ENCODE measurements at places on chromosomes 13 and 19.

- DNase-seq: no peak
Observed at GRCh38 chr19:1786668-1787067, 25.4 kb downstream of the ATP8B3 start.

DNA sequence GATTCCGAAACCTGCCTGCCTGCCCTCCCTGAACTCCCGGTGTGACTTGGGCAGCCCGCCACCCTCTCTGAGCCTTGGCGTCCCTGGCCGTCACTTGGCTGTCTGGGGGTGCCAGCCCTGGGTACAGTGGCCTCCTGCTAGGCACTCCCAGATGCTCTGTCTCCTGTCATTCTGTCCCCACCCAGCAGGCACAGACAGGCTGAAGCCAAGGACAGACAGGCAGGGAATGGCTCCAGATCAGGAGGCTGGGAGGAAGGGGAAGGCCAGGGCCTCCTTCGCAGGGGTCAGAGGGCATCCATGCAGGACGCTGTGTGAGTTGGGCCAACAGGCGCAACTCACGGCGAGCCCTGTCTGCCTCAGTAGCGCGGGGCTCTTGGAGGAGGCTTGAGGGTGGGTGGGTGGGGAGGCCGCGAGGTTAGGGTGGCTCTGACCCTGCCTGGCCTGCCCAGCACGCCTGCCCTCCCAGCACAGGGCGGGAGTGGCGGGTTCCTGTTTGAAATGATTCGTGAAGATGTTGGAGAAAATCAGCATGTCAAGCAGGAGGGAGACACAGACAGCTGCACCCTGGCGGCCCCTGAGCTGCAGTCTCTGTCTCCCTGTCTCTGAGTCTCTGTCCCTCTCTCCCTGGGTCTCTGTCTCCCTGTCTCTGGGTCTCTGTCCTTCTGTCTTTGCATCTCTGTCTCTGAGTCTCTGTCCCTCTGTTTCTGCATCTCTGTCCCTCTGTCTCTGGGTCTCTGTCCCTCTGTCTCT lies 19.7 kb downstream of the KLHL26 start:
- DNase-seq: no peak

DNA sequence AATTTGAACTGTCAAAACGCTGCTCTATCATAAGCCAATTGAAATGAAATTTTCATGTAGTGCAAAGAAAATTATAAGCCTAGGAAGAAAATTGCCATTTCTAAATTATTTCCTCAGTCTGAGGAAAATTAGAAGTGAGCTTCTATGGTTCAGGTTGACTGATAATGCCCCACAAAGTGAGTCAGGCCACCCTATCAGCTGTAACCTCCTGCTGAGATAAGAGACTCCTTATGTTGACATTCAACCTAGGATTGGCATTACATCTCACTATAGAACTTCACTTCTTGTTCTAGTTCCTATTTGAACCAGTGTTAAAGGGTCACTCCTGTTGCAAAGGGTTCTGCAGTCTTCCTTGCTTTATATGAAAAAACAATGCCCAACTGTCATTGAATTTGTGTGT lies 32.6 kb upstream of the RFC3 start:
- DNase-seq: no peak

DNA sequence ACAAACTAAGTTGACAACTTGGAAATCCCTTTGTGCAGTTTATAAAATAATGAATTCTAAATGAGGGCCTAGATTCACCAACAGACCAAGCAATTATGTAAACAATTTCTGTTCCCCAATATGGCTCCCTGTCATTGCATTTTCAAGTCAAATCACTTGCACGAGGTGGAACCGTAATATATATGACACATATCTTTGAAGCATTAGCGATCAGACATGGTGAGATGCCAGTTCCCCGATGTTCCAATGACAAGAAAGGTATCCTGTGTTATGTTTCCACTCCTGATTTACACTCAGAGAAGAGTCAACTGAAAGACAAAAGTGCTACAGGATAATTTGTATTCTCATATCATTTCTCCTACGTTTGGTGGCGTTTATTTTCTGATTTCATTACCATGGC lies 108.5 kb upstream of the TDRD3 start:
- DNase-seq: no peak

- no peak for DNase-seq
Observed at GRCh38 chr13:60509601-60510386, 112.8 kb downstream of the TDRD3 start.

GRCh38 chr13:70960841-70961443 lies 852.7 kb upstream of the KLHL1 start:
- DNase-seq: no peak

- DNase-seq: no peak
Observed at GRCh38 chr19:4368128-4368820, 24.9 kb downstream of the MPND start.

- no peak for DNase-seq
Observed at GRCh38 chr19:1315470-1316166, 29.9 kb downstream of the EFNA2 start.

GRCh38 chr19:40144947-40145748 lies 46.1 kb upstream of the MAP3K10 start:
- no peak for DNase-seq

DNA sequence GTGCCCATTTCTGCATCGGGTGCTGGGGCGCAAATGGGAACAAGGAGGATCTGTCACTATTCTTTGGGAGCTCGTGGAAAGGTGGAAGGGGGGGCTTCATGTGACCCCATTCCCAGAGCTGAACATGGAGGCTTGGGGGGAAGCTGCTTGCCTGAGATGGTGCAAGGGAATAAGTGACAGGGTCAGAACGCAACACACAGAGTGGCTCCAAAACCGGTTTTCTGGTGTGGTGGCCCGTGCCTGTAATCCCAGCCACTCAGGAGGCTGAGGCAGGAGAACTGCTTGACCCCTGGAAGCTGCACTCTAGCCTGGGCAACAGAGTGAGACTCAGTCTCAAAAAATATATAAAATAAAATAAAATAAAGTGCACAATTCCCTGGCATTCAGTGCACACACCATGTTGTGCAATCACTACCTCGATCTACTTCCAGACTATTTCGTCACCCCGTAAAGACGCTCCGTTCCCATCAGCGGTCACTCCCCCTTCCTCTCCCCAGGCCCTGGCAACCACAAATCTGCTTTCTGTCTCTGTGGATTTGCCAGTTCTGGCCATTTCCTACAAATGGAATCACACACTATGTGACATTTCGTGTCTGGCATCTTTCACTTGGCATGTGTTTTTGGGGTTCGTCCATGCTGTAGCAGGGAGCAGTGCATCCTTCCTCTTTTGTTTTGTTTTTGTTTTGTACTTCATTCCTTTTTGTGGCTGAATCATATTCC lies 18.2 kb upstream of the COMP start:
- no peak for DNase-seq

DNA sequence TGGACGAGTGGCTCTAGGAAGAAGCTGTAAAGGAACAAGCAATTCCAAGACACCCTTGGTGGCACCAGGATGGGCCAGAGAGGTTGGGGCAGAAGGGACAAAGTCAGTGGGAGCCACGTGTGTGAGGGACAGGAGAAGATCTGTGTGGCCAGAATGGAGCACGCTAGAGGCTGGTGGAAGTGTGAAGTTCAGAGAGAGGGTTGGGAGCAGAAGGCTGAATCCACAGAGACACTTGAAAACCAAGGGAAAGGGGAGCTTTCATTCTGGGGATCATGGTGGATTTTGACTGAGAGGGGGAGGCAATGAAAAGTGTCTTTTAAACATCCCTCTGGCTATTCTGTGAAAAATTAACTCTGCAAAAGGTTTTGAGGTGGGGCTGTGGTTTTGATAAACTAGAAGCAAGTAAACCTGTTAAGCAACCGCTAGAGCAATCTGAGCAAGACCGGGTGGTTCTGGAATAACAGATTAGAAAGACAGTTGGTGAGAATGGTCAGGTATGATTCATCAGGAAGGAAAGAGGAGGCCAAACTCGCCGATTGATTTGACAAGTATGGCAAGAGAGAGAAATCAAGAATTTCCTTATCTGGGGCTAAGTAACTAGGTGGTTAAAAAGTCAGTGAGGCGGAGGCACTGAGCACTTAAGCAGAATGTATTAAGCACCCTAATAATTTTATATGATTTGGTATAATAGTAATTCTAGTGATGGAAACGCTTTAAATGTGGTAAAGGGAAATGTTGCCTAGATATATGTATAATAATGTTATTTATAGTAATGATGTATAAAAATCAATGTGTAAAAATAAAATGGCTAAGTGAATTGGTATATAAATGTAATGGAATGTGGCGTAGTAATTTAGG lies 140.0 kb downstream of the MYO16 start:
- DNase-seq: no peak

GRCh38 chr13:97250560-97250959 lies 28.4 kb downstream of the MBNL2 start:
- DNase-seq: no peak

DNA sequence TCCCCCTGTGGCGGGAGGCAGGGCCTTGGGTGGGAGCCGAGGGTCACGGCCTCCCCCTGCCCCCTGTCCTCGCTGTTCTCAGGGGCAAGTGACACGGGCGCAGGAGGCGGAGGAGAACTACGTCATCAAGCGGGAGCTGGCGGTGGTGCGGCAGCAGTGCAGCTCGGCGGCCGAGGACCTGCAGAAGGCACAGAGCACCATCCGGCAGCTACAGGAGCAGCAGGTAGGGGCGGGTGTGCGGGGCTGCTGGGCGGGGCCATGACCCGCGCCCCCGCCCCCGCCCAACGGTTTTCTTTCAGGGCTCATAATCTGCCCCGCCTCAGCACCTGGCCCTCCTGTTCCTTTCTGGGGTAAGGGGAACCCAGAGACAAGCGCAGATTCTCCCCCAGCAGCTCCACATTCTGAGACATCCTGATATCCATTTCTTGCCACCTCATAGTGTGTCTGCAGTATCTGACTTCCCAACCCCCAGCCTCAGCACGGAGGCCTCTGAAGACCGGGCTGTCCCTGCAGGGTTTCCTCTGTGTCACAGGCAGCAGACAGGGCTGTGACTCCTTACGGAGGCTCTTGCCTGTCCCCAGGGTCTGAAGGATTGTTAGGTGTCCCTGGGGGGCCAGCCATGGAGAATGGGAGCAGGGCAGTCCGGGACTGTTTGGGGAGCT lies 15.9 kb downstream of the PRR36 start:
- DNase-seq: no peak

- DNase-seq: peak; percentile 86
Observed at GRCh38 chr19:58002384-58003173, at the start of gene ZNF606. Gene ZNF606, minus strand, starts transcription at chr19:58002820. Its CDS starts 1,501 bp downstream, at chr19:58001319.

DNA sequence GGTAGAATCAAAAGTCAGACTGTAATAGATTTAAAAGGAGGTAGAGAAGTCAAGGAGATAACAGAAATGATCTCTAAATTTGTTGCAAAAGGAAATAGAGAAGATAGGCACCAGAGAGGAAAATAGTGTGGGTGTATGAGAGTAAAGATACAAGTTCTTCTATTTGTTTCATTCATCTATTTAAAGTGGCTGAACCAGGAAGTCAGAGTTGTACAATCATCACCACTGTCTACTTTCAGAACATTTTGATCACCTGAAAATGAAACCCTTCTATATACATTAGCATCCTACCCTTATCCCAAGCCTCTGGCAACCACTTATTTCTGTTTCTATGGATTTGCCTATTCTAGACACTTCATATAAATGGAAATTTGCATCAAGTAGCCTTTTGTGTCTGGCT lies 36.7 kb downstream of the INTS6 start:
- DNase-seq: no peak

GRCh38 chr13:56189978-56190377 lies 950.7 kb upstream of the PRR20A start:
- DNase-seq: no peak

- DNase-seq: no peak
Observed at GRCh38 chr19:20182222-20182785, 15.3 kb downstream of the ZNF486 start.

GRCh38 chr19:47650700-47651099 lies 41.8 kb downstream of the BICRA start:
- no peak for DNase-seq

DNA sequence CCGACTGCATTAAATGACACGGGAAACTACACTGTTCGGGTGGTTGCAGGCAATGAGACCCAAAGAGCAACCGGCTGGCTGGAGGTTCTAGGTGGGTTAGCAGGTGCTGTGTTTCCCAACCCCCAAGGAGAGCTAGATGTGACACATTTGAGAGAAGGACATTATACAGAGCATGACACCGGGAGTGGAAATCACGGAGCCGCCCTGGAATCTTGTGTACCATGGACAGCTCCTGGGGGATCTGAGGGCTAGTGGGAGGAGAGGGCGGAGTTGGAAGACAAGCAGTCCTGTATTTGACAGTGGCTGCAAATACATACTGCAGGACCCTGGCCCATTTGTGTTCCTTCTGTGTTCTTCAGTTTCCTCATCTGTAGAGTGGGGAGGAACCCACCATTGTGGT lies 2.3 kb downstream of the CEACAM18 start:
- DNase-seq: no peak

DNA sequence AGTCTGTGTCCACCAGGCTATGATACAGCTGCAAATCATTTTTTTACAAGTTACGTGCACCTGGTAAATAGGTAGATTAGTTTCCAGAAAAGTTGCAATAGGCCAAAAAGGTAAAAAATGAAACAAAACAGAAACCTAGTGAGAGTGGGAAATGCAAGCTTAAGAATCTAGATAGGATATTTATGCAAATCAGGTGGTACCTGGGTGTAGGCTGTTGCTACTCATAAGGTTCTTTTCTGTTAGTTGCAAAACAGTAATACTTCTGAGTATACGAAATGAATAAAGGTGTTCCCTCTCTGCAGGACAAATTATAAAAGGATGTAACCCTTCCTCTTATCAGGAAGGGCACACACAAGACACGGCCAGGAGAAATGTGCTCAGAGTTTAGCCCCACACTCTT lies 97.9 kb downstream of the UGGT2 start:
- no peak for DNase-seq

DNA sequence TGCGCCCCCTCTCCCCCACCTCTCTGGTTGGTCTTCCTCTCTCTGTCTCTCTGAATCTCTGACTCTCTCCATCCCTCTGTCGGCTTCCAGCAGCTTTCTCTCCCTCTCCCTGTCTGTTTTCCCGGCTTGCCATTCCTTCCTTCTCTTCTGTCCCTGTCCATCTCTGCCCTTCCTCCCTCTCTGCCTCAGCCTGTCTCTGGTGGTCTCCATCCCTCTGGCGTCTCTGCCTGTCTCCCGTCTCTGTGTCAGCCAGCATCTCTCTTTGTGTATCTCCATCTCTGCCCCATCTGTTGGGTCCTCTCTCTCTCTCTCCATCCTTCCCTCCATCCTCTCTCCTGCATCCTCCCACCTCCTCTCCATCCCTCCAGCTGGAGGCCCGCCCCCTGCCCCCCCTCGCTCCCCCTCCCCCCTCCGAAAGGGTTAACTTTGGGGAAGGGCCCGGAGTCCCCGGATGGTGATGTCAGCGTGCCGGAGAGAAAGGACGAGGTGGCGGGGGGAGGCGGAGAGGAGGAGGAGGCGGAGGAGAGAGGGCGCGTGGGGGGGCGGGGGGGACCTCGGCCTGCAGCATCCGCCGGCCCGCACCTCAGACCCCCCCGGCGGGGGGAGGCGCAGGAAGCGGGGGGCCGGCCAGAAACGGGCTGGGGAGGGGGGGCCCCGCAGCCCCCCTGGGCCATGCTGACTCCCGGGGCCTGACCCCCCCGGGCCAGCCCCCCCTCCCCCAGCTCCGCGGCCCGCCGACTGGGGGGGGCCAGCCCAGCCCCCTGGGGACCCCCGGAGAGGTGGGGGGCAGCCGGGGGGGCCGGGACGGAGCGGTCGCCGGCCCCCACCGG lies at the start of gene BRSK1:
BRSK1 (plus strand) TSS at position 450 of the 830 bp plus-strand sequence. CDS start 446 bp downstream, outside the sequence.
- no peak for DNase-seq

GRCh38 chr13:90171649-90172048 lies 1175.8 kb upstream of the MIR17HG start:
- DNase-seq: no peak

- DNase-seq: no peak
Observed at GRCh38 chr19:18906605-18907519, 10.9 kb upstream of the CERS1 start.

GRCh38 chr19:5397804-5398692 lies 57.2 kb upstream of the ZNRF4 start:
- DNase-seq: no peak

Measured in stimulated activated effector memory CD8-positive, alpha-beta T cell treated with anti-CD3 and anti-CD28 coated beads, Interleukin-12 subunit alpha, Interleukin-12 subunit beta, amount 100 ng/mL, for 72 hours (primary cell).